Upper lobe of left lung (tissue), 6 donors: ENCODE measurements at places on chromosomes 13 and 19. TPM values are rescaled to one million over a fixed set of nuclear protein-coding genes. Genes with fewer than 3 reads are reported as not detected.

Gene RNF113B
- not detected for total RNA-seq

- no peak overlapping the region for H3K27ac ChIP-seq
- DNase-seq, result no peak
- H3K4me1 ChIP-seq, result no peaks in the 10 kb centered on the region
- H3K36me3 ChIP-seq, result no peaks in the 10 kb centered on the region
These were observed 17.0 kb downstream of the RXFP2 start for GRCh38 chr13:31756346-31756745.

GRCh38 chr13:48012668-48013067, 11.6 kb upstream of the SUCLA2 start:
- H3K4me1 ChIP-seq, result no peaks in the 10 kb centered on the region
- no peaks in the 10 kb centered on the region for H3K36me3 ChIP-seq
- H3K4me3 ChIP-seq, result no peak overlapping the region
- no peak for DNase-seq

DNA sequence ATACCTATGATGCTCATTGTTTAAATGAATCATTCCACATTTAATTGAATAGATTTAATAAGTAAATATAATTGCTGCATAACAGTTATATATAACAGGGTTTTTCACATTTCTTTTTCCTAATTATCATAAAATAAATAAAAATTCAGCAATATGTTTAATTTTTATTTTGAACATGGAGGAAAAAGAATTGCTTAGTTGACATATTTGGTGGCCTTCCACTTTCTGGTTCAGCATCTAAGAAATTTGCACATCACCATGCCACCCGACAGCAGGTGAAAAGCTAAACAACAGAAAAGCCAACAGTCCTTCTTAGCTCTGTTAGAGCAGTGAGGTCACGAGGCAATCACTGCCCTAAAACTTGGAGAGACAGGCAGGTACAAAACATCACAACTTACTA, 790.2 kb downstream of the GPC5 start:
- H3K4me1 ChIP-seq, result no peaks in the 10 kb centered on the region
- DNase-seq, result no peak
- H3K4me3 ChIP-seq, result no peak overlapping the region
- no peaks in the 10 kb centered on the region for H3K36me3 ChIP-seq
- no peak overlapping the region for H3K27ac ChIP-seq

Gene HSD17B14
- total RNA-seq, result 24.8 TPM

Gene SIGLEC12
- total RNA-seq, result 3.7 TPM

DNA sequence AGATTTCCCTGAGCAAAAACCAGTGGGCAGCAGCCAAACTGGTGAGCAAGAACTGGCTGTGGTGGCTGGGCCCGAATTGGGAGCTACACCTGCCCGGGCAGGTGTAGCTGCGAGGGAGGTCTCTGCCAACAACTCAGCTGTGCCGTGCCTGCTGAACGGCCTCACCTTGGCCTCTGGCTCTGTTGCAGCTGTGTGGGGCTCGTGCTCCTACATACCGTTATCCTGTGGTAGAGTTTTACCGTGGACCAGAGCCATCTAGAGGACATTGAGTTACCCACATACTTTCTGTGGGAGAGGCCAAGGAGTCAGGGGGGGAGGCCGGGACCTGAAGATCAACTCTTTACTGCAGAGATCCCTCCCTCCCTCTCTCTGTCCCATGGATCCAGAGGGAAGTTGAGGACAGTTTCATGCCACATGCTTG, 113.2 kb downstream of the TM9SF2 start:
- no peak overlapping the region for H3K27ac ChIP-seq
- no peaks in the 10 kb centered on the region for H3K27me3 ChIP-seq
- DNase-seq, result peak; percentile 25
- H3K36me3 ChIP-seq, result no peaks in the 10 kb centered on the region
- H3K4me3 ChIP-seq, result no peak overlapping the region

- H3K36me3 ChIP-seq, result no peaks in the 10 kb centered on the region
- no peak overlapping the region for H3K4me3 ChIP-seq
These were observed 23.7 kb downstream of the KLF5 start for GRCh38 chr13:73082471-73082870.

- H3K4me3 ChIP-seq, result no peak overlapping the region
- peaks cover 15% of the 10 kb centered on the region for H3K4me1 ChIP-seq
- H3K27me3 ChIP-seq, result no peaks in the 10 kb centered on the region
- no peak overlapping the region for H3K27ac ChIP-seq
These were observed 232.2 kb downstream of the DACH1 start for GRCh38 chr13:71634602-71635443.

DNA sequence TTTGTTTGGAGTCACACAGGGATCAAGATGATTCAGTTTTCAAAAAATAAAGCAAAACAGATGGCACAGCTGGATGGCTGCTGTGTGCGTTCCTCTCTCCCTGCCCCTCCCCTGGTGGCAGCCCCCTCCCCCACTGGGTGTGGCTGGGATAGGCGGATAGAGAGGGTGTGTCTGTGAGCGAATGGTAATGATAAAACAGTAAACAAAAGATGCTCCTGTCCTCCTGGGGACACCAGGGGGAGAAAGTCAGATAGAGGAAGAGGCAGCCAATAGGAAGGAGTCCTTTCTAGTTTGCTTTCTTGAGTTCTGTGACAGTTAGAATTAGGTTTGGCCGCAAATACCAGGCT, 6.5 kb downstream of the TMEM255B start:
- H3K27ac ChIP-seq, result no peak overlapping the region
- H3K27me3 ChIP-seq, result no peaks in the 10 kb centered on the region
- no peaks in the 10 kb centered on the region for H3K36me3 ChIP-seq
- no peak for DNase-seq

DNA sequence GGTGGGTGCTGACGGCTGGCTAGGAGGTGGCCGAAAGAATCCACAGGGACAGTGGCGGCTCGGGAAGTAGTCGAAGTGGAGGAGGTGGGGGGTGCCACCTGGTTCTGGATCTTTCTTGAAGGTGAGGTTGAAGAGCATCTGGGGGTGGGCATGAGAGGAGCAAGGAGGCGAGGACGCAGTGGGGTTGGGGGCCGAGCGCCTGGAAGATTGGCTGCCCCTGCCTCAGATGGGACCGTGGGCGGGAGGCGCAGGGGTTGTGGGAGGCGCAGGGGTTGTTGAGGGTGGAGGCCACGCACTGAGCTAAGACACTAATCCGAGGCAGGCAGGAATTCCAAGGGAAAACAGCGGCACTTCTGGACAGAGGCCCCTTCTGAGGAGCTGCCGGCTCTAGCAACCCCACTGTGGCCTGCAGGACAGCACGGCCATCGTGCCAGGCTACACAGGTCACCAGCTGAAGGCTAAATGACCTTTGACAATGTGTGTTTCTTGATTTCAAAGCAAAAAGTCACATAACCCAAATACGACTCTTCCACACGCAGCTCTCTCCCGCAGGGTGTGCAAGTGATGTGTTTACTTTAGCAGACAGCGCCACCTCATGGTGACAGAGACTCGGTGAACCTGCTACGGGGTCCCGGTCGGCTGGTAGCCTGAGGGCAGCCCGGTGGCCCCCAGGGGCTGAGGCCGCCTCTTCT, 44.1 kb upstream of the RANBP3 start:
- no peak overlapping the region for H3K27ac ChIP-seq
- H3K36me3 ChIP-seq, result no peaks in the 10 kb centered on the region
- H3K4me3 ChIP-seq, result no peak overlapping the region
- H3K27me3 ChIP-seq, result no peaks in the 10 kb centered on the region

DNA sequence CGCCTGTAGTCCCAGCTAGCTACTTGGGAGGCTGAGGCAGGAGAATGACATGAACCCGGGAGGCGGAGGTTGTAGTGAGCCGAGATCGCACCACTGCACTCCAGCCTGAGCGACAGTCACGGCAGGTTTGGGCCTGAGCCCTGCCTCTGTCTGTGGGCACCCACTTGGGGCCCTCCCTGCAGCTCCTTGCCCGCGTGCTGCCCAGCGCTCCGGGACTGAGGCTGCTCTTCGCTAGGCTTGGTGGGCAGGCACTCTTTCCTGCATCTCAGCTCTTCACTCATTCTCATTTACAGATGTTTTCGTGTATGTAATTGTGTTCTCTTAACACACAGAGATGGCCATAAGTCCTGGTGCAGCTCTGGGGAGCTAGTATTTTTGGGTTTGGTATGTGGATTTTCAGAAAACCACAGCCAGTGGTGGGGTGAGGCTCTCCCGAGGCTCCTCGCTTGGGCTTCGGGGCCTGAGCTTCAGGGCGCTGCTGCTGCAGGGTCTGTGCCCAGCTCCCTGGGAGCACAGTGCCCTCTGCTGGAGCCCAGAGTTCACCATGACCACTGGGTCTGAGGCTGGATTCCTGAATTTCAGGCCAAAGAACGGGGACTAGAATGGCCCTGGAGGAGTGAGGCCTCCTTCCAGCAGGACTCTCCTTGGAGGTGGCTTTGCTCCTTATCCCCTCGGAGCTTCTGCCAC, 15.2 kb downstream of the UPF1 start:
- H3K27me3 ChIP-seq, result no peaks in the 10 kb centered on the region
- H3K4me3 ChIP-seq, result no peak overlapping the region
- H3K27ac ChIP-seq, result peak overlapping the region; percentile 87
- peak; percentile 86 for DNase-seq

Gene CYP4F2
- total RNA-seq, result not detected

GRCh38 chr13:44089452-44089851, 209.7 kb downstream of the LACC1 start:
- H3K4me1 ChIP-seq, result peaks cover 3% of the 10 kb centered on the region
- no peak overlapping the region for H3K27ac ChIP-seq
- DNase-seq, result no peak
- no peaks in the 10 kb centered on the region for H3K27me3 ChIP-seq
- H3K36me3 ChIP-seq, result no peaks in the 10 kb centered on the region
- H3K4me3 ChIP-seq, result no peak overlapping the region

GRCh38 chr19:42052241-42052863, 17.7 kb downstream of the GRIK5 start:
- no peaks in the 10 kb centered on the region for H3K27me3 ChIP-seq
- DNase-seq, result no peak
- H3K4me1 ChIP-seq, result no peaks in the 10 kb centered on the region
- H3K4me3 ChIP-seq, result no peak overlapping the region
- no peaks in the 10 kb centered on the region for H3K36me3 ChIP-seq

Gene OR7C1
- total RNA-seq, result not detected

GRCh38 chr13:104143760-104144416, 1077.7 kb upstream of the SLC10A2 start:
- H3K27ac ChIP-seq, result no peak overlapping the region
- no peak overlapping the region for H3K4me3 ChIP-seq
- DNase-seq, result no peak
- no peaks in the 10 kb centered on the region for H3K27me3 ChIP-seq

Gene SOX1
- not detected for total RNA-seq

DNA sequence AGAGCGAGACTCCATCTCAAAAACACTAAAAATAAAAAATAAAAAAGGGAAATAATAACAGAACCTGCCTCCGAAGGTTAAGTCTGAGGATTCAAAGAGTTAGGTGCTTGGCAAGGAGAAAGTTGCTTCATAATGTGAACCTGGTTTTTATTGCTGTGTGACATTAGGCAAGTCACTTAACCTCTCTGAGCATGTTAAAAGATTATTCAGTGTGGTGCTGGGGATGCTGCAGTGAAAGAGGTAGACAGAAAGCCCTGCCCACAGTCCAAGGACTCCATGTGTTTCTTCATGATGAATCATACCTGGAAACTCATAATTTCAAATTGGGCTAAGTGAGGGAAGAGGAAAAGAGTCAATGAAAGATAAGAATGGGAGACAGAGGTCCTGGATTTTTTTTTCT, 2.4 kb downstream of the IL27RA start:
- H3K27ac ChIP-seq, result no peak overlapping the region
- no peaks in the 10 kb centered on the region for H3K36me3 ChIP-seq
- H3K27me3 ChIP-seq, result no peaks in the 10 kb centered on the region
- no peak for DNase-seq
- H3K4me1 ChIP-seq, result peaks cover 12% of the 10 kb centered on the region
- H3K4me3 ChIP-seq, result no peak overlapping the region

Gene SPATA13
- 60.8 TPM for total RNA-seq

- peak overlapping the region; percentile 60 for H3K27ac ChIP-seq
- H3K4me1 ChIP-seq, result peaks cover 34% of the 10 kb centered on the region
- no peak overlapping the region for H3K4me3 ChIP-seq
- no peak for DNase-seq
These were observed 193.4 kb downstream of the RGCC start for GRCh38 chr13:41650706-41651105.
